ENCODE measurements at places on chromosomes 12 and 14.

DNA sequence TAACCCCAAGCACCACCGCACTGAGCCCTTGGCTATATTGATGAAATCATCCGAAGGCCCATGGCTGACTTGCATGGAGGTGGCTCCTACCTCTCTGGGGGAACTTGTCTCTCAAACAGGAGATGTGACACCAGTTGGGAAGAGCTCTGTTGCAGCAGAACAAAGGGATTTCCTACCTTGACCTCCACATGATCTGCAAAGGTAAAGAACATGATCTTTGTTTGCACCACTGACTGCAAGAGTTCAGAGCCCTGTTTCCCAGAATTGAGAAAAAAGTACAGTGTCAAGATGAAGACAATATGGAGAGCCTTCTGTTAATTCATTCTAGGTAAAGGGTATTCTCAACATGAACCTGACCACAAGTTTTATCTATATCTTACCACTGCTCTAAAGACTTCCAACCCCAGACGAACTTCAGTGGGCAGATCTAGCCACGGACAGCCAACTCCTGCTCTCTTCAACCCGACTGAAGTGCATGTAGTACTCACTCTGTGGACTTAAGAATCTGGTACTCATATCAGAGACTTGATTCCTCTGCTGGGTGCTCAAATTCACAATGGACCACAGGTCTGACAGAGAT lies 32.1 kb downstream of the ZFYVE26 start:
- no peak for DNase-seq

DNA sequence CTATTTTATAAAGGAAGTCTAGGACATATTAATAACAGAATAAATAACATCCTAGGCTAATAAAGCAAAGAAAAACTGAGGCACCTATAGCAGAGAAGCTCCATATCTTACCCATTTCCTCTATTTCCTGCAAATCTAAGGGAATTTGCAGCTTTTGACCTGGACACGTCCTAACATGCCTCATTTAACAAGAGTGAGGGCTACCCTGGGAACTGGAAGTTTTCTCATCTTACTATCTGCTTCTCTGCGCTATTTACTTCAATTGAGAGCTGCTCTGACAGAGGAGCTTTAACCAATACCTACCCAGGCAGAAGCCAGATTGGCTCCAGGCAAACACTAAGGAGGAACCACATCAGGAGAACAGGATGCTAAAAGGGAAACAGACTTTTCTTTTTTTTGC lies 5.7 kb downstream of the YBX3 start:
- no peak for DNase-seq

GRCh38 chr14:38189930-38190726 lies 17.6 kb upstream of the SSTR1 start:
- DNase-seq: no peak

- no peak for DNase-seq
These were observed 455.0 kb downstream of the PCNX1 start for GRCh38 chr14:71362282-71362681.

DNA sequence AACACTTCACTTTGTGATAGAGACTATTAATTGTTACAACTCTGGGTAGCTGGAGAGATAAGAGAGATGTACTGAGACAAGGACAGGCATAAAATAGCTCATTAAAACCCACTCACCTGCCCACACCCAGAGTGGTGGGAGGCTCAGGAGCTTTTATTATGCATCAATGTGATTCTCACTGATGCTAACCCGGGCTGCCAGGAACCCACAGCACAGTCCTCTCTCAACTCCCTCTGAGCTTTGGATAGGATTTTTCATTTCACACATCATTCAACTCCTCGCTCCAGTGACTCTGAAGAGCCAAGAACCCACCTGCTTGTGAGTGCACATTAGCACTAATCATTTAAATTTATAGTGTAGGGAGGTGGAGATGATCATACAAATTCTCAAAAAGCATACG lies 827.9 kb downstream of the FLRT2 start:
- DNase-seq: no peak

DNA sequence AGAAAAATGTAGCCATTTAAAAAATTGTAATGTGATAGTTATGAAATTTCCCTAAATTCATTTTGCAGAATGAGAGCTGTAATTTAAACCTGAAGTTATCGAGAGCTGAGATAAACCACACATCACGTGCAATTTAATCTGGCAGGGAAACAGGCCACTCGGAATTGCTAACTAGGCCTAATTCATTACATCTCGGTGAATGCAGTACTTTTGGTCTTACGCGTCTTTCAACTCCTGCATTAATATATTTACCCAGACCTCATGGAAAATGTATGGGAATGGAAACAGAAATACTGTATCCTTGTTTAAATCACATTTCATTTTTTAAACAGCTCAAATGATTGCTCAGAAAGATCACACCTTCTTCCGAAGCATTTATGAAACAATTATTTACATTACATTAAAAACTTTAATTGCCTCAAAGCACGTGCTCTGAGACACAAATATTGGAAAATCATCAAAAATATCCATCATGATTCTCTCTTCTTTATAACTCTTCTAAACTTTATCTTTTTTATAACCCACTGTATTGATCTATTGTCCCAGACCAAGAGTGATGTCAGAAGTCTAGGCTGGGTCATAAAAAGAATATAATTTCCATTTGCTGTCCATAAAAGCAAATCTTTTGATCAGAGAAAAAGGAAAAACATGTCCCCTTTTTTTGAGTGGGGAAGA lies 111.7 kb upstream of the MYL2 start:
- DNase-seq: no peak

DNA sequence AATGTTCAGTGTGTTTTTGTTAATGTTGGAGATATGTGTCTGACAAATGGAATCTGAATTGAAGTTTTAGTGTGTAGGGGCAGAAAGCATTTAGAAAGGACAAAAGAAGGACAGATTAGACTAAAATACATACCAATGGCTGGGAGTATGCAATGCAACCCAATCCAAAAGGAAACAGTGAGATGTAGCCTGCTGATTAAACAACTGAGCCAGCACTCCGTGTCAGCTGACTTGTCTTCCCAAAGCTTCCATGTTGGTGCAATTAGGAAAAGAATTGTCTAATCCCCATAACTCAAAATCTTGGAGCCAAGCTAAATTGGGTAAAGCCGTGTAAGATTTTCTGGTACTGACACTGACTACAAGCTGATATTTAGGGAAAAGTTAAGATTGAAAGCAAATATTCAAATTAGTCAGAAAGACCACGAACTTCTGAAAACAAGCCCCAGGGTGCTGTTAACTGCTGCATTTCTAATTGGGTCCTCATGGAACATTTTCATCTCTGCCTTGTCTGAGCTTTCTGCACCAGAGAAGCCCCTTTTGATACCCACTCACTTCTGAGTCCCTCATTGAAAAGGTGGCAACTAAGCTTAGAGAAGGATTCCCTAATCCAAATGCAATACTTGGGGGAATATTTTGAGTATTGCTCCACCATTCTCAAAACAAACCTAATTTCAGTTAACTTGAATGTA lies 109.1 kb downstream of the DAD1 start:
- no peak for DNase-seq

DNA sequence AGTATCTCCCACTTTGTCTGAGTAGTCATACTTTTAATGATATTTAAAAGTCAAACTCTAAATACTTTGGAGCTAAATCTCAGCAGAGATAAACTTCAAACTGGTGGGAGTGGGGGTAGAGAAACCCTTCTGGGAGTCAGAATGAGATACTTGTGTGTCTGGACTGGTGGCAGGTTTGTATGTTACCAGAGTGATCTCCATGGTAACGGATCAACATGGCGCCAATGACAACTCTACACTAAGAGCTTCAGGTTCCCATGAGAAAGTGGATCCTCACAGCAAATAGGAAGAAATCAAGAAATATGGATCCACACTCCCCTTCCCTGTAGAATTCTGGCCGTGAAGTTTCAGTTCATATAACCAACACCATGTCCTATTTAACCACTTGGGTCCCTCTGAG lies 121.9 kb downstream of the ETV6 start:
- no peak for DNase-seq

- DNase-seq: no peak
These were observed 381.7 kb upstream of the DDHD1 start for GRCh38 chr14:53534841-53535240.

DNA sequence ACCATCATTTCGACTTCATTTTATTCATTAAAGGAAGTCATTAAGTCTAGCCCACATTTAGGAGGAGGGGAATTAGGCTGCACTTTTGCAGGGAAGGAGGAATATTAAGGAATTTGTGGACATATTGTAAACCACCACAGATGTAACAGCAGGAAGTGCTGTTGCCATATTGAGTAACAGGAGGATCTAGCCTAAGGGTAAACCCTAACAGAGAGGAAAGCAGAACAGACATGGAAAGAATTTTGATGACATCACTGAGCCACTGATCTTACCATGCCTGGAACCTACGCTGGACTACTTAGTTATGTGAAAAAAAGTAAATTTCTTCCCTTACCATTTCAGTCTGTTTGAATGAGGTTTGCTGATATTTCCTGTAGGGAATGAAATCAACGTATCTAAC lies 100.7 kb upstream of the ATF7IP start:
- DNase-seq: no peak

DNA sequence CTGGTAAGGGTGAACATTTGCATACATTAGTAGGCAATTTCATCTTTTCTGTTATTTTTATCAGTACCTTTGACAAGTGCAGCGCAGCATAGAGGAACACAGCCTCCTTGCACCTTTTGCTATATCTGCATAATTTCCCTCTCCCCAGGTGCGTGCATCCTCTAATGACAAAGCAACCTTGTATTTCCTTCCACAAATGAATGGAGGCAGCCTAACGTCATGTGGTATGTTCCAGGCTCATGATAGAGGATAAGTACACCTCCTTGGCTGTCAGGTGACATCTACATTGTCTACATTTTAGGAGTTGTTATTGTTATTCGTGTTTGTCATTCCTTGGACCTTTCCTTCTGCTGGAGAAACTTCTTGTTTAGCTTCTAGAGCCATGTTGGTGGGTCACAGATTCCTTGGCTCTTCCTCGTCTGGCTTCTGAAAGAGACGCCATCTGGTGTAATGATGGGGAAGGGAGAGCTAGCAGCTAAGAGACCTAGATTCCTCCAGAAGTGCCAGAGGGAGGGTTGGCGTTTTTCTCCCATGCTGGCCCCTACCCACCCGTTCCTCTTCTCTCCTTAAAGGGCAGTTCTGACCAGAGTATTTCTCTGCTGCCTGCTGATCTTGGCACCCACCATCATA lies 37.0 kb downstream of the EVL start:
- no peak for DNase-seq

- no peak for DNase-seq
These were observed 39.3 kb downstream of the DLK1 start for GRCh38 chr14:100765991-100766390.

GRCh38 chr14:56868660-56869059 lies 58.4 kb upstream of the OTX2 start:
- DNase-seq: no peak

GRCh38 chr12:98532687-98533304 lies 17.4 kb downstream of the TMPO start:
- DNase-seq: no peak

GRCh38 chr12:31867292-31867691 lies 91.9 kb upstream of the RESF1 start:
- DNase-seq: no peak

- DNase-seq: no peak
These were observed 1.1 kb downstream of the CCDC184 start for GRCh38 chr12:48184549-48184922.

DNA sequence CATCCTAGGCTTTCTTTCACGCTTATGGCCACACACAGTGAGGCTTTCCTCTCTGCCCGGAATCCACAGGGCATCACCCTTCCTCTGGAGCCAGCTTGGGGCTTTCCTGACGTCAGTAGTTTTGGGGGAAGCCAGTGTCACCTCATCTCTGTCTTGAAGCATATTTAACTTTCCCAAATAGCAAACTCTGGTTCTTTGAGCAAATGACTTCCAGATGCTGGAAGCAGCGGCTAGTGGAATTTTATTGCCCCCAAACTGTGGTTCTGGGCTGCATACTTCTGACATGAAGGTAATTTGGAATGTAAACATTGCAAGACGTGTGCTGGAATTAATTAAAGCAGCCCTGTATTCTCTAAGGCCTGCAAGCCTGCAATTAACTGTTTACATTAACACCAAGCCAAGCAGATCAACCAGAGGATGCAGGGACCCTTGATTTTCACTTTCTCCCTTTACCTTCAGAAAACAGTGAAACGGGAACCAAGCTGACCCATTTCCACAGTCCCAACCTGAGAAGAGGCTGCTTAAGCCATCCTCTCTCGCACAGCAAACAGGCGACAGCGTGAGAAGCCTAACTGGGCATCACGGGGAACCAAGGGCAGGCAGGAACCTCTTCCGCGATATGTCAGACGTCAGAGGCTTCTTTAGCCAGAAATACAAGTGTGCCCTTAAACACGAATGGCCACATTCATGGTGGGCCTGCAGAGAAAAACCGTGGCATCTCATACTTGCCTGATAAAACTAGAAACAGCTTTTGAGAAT lies 258.4 kb downstream of the CACNA1C start:
- DNase-seq: no peak

DNA sequence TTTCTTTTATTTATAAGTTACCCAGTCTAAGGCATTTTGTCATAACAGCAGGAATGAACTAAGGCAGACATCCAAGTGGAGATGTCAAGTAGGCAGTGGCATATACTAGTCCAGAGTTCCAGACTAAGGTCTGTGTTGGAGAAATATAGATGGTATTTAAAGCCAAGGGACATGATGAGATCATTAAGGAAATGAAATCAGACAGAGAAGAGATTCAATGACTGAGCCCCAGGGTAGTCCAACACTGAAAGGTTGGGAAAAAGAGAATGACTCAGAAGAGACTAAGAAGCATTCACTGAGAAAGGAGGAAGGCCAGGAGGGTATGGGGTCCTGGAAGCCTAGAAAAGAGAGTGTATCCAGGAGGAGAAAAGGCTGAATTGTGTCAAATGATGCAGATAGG lies 442.2 kb upstream of the CCDC196 start:
- no peak for DNase-seq

GRCh38 chr14:103597623-103598377 lies 31.2 kb upstream of the KLC1 start:
- DNase-seq: no peak

DNA sequence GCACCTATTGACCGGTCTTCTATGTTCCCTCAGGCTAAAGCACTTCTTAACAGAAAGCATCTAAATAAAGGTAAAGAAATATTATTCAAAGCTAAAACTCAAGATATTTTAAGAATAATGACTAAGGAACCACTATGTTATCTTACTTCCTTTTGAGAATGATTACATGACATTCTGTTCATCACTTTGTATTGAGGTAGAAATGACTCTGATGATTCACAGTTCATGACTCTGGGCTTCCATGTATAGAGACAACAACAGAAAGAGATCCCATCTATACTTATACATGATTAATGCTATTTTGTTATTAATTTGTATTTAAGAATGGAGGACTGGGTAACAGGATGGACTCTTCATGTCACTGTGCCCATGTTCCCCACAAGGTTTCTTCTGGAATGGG lies 218.3 kb upstream of the OR4E1 start:
- DNase-seq: no peak

- DNase-seq: no peak
These were observed 1.3 kb upstream of the TWF1 start for GRCh38 chr12:43807386-43807785.

DNA sequence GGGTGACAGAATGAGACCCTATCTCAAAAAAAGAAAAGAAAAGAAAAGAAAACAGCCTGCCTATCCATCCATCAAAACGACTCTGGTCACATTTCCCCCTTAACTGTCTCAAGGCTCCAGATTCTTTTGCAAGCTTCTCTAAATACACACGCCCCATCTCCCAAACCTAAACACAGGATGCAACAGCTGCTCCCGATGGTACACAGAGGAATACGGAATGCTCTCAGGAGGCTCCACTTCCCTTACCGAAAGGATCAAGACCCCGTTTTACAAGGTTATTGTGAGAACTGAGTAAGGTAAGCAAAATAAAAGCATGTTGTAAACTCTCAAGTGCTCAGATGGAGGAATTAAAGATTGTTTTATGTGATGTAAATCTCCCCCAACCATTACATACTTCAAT lies 62.3 kb downstream of the NT5DC3 start:
- no peak for DNase-seq

Data from CD4-positive, alpha-beta T cell (primary cell).